Thoracic aorta (tissue), 2 donors: ENCODE measurements at places on chromosomes 16 and 17. TPM values are rescaled to one million over a fixed set of nuclear protein-coding genes. Genes with fewer than 3 reads are reported as not detected.

The GSDMA gene
- total RNA-seq, result 1.2 TPM

DNA sequence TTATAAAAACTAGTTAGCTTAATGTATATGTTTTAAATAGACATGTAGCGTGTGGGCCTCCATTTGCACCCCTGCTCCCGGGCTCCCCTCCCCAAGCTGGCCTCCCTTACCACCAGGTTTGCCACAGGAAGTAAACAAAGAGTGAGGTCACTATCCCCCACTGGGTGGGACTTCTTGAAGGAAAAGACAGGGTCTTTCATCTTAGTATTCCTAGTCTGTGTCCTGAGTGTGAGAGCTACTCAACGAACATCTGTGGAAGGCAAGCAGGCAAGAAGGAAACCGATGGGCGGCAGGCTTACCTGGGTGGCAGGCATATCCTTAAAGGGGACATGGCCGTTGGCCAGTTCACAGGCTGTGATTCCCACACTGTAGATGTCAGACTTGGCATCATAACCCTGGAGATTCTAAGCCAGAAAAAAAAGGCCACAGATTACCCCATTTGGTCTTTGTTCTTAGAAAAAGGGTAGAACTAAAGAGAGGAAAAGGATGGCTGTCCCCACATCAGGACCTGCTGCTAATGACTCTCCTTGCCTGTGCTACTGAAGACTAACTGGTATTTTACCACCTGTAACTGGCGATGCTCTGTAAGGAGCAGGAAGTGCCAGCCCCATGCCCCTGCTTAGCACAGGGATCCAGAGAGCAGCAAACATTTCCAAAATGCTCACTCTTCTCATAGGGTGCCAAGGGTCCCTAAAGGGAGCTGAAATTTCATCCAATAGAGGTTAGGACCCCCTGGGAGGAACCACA is 6.6 kb upstream of the LIMD2 start:
- no peak for DNase-seq
- peaks cover 47% of the 10 kb centered on the region for H3K36me3 ChIP-seq
- no peaks in the 10 kb centered on the region for H3K27me3 ChIP-seq
- H3K27ac ChIP-seq, result no peak overlapping the region
- H3K4me1 ChIP-seq, result peaks cover 2% of the 10 kb centered on the region

DNA sequence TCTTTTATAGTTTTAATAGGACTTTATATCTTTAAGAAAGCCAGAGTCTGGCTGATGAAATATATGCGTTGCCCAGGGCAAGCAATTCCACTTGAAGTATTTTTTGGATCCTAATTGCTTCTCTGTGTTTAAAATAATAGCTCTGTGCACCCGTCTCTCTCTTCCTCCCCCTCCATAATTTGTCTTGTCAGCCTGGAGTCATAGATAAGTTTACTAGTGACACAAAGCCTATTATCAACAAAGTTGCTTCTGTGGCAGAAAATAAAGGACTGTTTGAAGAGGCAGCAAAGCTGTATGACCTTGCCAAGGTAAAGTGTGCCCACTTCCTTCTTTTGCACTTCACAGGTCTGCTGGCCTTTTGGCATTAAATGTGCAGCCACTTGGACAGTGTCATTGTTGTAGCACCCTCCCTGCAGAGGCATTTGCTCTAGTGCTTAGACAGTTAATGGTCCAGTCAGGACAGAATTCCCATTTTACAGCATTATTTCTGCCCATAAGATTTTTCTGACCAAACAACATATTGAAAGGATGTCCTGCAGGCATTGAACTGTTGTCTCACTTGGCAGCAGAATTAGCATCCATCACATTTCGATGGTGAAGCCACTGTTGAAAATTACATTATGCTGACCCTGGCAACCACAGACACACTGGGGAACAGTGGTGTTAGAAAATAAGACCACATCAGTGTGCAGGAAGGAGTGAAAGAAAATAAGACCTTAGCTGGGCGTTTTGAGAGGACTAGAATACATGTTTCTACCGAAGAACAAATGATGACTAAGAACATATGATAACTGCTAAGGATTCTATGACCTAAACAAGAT is 28.4 kb upstream of the SLC12A3 start:
- H3K4me3 ChIP-seq, result no peak overlapping the region
- no peaks in the 10 kb centered on the region for H3K4me1 ChIP-seq
- DNase-seq, result no peak
- peaks cover 19% of the 10 kb centered on the region for H3K36me3 ChIP-seq
- no peaks in the 10 kb centered on the region for H3K27me3 ChIP-seq

The NTN1 gene
- 79.0 TPM for total RNA-seq

- H3K4me3 ChIP-seq, result no peak overlapping the region
- DNase-seq, result no peak
- peaks cover 5% of the 10 kb centered on the region for H3K4me1 ChIP-seq
- no peaks in the 10 kb centered on the region for H3K27me3 ChIP-seq
- H3K27ac ChIP-seq, result no peak overlapping the region
Observed at GRCh38 chr17:50925296-50925891, 59.2 kb upstream of the TOB1 start.

DNA sequence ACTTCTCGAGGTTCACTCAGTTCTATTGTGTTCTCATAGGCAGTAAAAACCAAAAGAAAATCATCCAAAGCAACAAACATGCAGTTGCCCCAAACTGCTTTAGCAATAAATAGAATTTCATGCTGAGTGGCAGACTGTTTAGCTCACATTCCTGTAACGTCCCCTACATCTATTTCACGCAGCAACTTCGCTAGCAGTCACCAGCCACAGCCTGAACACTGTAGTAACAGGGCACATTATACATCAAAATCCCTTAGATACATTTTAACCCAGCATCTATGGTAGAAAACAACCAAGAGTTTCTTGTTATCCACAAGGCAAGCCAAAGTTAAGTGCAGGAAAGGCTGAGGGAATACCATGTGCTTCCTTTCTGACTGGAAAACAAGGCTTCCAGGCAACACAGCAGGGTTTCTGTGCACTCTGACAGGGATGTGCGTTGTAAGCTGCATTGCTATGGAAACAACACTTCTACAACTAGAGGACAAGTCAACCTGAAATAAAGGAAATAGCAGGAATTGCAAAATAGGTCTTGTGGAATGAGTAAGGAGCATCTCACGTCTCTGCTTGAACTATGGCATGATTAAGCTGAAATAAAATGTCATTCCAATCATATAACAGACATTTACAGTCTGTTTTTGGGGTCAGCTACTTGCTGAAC is 55.4 kb downstream of the CFDP1 start:
- peaks cover 16% of the 10 kb centered on the region for H3K4me1 ChIP-seq
- H3K36me3 ChIP-seq, result no peaks in the 10 kb centered on the region
- no peak overlapping the region for H3K4me3 ChIP-seq
- no peaks in the 10 kb centered on the region for H3K27me3 ChIP-seq
- H3K27ac ChIP-seq, result no peak overlapping the region

DNA sequence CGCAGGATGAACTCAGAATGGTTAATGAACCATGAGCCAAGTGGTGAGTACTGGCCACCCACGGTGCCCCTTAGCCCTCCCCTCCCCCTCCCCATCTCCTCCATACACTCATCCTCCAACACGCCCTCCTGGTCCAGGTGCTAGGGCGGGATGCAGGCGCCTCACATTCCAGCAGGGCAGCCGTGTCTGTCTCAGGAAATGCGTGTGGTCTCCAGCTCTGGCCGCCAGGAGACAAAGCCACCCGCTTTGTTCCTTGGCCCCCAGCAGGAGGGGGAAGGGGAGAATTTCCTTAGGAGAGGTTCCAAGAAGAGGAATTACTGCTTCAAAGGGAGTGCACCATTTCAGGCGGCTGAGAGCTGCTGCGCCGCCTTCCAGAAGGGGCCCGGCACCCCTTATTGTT is 29.7 kb upstream of the RMI2 start:
- H3K4me1 ChIP-seq, result peaks cover 13% of the 10 kb centered on the region
- H3K36me3 ChIP-seq, result no peaks in the 10 kb centered on the region
- H3K4me3 ChIP-seq, result no peak overlapping the region
- H3K27me3 ChIP-seq, result no peaks in the 10 kb centered on the region

The TEX14 gene
- 0.92 TPM for total RNA-seq

DNA sequence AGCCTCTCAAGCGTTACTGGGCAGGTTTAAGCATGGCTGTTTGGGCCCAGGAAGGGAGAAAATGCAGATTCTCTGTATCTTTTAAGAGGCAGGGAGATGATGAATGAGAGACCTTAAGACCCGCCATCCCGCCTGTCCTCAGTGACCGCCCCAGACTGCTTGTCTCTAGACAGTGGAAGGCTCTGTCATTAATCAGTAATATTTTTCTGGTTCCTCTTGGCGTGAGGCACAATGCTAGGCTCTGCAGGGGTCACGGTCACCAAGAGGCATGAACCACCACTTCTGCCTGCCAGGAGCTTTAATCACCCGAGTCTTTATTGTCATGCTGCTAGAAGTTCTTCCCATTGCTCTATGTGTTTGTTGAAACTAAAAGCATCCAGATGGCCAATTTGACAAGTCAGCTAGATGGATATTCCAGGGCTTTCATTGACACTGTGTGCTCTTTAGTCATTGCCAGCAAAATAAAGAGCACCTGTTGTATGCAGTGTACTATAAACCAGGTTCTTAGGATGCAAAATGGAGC is 3.2 kb downstream of the SLC6A2 start:
- H3K4me3 ChIP-seq, result no peak overlapping the region
- H3K4me1 ChIP-seq, result peaks cover 4% of the 10 kb centered on the region
- no peak overlapping the region for H3K27ac ChIP-seq
- no peak for DNase-seq

The SPATA22 gene
- total RNA-seq, result not detected
